ENCODE measurements at places on chromosomes 5 and 9.

DNA sequence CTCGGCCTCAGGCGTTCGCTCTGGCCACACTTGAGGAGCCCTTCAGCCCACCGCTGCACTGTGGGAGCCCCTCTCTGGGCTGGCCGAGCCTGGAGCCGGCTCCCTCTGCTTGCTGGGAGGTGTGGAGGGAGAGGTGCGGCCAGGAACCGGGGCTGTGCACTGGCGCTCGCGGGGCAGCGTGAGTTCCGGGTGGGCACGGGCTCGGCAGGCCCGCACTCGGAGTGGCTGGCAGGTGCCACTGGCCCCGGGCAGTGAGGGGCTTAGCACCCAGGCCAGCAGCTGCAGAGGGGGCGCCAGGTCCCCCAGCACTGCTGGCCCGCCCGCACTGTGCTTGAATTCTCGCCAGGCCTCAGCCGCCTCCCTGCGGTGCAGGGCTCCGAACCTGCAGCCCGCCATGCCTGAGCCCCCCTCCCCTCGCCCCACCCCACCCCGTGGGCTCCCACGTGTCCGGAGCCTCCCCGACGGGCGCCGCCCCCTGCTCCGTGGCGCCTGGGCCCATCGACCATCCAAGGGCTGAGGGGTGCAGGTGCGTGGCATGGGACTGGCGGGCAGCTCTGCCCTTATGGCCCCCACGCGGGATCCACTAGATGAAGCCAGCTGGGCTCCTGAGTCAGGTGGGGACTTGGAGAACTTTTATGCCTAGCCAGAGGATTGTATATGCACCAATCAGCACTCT is 138.2 kb downstream of the PDZD2 start:
- DNase-seq = no peak

DNA sequence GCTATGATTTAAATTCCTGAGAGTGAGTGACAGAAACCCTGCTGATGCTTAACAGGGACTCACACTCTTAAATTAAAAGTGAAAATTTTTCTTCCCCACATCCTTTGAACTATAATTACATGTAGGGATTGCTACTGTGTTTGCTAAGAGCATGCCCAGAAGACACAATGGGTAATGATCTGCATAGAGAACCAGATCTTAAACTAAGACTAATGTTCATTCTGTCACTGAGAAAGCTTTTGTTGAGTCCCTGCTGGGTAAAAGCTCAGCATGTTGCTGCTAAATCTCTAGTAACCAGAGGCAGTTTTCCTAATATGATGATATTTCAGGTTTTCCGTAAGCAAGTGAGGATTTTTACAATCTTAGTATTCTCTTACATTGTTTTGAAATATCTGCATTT is 424.8 kb upstream of the SMC2 start:
- no peak for DNase-seq

GRCh38 chr9:69937360-69937759 is 106.3 kb upstream of the MAMDC2 start:
- DNase-seq = no peak

- DNase-seq = peak; percentile 30
Observed at GRCh38 chr5:37722236-37723161, 117.3 kb downstream of the GDNF start.

DNA sequence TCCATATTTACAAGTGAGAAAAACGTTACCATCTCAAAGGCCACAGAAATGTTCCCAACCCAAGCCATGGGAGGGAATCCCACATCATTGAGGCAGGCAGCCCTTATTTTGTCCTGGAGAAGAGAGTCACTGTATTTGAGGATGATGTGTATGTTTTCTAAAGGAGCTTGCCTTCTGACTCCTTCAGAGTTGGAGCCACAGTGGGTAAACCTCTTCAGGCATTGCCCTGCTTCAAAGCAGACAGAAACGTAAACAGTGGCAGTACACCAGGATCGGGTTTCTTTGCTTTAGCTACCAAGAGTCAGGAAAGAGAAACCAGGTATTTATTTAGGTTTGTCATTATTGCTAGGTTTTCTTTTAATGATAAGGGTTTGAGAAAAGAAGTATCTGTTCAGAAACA is 45.7 kb downstream of the MUSK start:
- DNase-seq = no peak

GRCh38 chr5:79745255-79745654 is 55.6 kb downstream of the CMYA5 start:
- DNase-seq = no peak

DNA sequence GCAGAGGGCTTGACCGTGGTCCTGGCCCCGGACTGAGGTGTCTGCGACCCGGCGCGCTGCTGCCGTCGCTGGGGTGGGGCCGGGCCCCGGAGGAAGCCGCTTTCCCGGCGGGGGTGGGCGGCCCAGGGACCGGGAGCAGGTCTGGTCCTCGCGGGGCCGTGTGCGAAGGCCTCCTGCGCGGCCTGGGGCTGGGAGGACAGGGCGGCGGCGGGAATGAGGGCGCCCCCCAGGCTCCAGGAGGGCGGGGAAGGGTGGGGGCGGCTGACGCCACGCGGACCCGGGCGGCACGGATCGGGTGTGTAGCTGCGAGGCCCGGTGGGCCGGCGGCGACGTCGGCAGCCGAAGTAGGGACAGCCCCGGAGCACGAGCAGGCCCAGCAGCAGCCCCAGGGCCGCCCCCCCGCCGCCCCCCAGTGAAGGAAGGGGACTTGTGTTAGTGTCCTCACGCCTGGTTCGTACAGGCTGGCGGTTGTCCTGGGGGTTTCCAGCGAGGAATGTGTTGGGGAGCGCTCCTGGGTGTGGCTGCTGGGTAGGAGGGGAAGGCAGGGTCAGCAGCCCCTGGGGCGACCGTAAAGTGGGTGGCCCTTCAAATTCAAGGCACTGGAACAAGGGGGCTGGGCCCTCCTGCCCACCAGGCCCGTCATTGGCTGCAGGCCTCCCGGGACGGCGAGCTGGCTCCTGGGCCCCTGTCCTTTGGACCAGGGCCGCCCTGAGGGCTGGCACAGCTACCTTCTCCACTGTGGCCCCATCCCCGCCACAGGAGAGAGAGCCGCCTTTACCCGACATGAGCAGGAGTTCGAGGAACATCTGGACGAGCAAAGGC is 597 bp upstream of the TMEM250 start:
- no peak for DNase-seq

DNA sequence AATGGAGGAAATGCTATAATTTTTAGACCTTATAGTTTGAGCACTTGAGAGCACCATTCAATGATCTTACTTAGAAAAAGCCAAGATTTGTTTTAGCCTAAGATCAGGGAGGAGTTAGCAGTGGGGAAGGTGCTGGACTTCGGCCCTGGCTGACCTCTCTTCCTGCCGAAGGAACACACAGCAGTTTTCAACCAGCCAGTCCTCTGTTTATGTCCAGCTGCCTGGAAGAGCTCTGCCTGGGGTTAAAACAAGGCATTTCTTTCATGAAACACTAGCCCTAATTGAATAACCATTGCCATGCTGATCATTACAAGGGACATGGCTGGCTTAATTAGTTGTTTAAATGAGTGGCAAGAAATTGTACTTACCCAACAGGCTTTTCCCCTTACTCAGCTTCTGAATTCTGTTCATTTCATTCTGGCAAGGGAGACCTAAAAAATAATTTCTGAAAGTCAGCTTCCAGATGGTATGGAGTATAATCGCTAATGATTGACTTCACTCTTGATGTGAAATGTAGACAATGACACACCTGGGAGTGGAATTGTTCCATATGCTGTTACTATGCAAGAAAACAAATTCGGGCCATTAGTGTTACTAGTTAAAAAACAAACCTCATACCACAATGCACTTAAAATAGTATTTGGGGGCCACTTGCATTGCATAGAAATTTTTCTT is 514.2 kb downstream of the SPOCK1 start:
- DNase-seq = no peak

DNA sequence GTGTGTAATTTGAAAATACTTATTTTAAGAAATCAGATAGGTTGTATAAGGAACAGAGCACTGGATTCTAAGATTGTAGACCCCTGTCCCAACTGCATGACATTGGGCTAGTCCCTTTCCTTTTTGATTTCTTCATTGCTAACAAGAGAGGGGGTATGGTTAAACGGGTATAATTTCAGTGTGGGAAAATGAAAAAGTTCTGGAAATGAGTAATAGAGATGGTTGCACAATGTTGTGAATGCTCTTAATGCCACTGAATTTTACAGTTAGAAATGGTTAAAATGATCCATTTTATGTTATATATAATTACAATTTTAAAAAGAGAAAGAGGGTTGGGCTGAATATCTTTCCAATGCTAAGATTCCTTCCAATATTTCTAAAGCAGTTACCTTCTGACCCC is 103.3 kb upstream of the LHFPL2 start:
- no peak for DNase-seq

GRCh38 chr5:166031926-166032325 is 2259.5 kb upstream of the WWC1 start:
- DNase-seq = no peak

GRCh38 chr5:159102311-159102934 is 2.7 kb upstream of the EBF1 start:
- DNase-seq = no peak

- no peak for DNase-seq
Observed at GRCh38 chr9:124696101-124696500, 75.0 kb downstream of the NR6A1 start.

- DNase-seq = no peak
Observed at GRCh38 chr9:127185931-127186781, 63.7 kb upstream of the ANGPTL2 start.

DNA sequence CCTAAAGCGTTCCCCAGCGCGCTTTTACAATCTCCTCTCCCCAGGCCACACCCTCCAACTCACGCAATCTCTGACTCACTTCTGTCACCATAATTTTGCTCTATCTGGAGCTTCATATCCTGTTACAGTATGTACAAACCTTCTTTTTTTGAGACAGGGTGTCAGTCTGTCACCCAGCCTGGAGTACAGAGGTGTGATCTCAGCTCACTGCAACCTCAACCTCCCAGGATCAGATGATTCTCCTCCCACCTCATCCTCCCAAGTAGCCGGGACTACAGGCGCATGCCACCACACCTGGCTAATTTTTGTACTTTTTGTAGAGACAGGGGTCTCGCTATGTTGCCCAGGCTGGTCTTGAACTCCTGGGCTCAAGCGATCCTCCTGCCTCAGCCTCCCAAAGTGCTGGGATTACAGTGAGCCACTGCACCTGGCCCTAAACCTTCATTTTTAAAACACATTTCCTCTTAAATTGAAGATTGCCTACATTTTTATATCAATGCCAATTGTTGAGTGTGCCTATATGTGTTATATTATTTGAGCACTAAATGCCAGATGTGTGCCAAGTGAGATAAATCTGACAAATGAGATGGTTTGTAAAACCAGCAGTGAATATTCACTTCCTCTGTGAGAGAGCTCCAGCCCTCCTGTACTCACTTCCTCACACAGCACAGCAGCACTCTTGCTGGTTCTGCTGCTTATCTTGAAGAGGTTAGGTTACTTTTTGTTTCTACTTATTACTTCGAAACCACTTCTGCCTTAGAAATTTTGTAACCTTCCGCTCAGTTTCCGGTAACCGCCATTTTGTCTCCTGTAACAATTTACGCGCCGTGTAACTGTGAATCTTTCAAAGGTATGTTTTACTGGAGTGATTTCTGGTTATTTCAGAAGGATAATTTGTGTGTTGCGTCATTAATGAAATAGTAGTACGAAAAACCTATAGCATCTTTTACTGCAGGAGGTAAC is 57.9 kb downstream of the DOCK8 start:
- DNase-seq = peak; percentile 84

- no peak for DNase-seq
Observed at GRCh38 chr5:125323613-125324012, 577.2 kb upstream of the ZNF608 start.

DNA sequence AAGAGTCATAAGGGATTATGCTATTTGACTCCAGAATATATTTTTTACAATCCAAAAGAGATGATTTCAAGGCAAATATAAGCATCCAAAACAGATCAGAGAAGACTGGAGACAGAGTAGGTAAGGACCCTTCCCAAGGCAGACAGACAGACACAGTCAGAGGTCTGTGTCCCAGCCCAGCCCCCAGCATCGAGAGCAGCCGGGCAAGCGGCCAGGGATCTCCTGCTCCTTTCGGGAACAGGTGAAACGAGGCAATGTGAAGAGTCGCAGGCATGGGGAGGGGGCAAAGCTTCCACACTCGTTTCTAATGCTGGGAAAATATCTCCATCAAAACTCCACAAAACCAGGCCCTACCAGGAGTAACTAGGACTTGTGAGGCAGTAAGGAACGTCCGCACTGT is 5.8 kb downstream of the PAEP start:
- no peak for DNase-seq

DNA sequence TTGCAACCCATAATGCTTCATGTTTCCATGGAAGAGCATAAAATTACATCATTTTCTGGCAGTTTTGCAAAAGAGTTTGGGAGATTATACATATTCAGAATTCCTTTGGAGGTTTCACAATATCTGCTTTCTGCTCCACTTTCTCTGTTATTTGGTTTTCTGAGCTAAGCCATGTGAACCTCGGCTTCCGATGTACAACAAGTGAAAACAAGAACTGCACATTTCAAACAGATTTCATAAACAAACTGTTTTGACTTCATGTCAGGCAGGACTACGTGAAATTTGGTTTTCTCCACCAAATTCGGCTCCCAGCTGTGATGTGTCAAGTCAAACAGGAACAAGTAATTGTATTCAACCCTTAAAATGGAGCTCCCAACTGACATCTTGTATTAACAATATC is 609.8 kb downstream of the IRX1 start:
- DNase-seq = no peak

GRCh38 chr5:170254056-170254455 is 21.3 kb downstream of the C5orf58 start:
- peak; percentile 75 for DNase-seq

DNA sequence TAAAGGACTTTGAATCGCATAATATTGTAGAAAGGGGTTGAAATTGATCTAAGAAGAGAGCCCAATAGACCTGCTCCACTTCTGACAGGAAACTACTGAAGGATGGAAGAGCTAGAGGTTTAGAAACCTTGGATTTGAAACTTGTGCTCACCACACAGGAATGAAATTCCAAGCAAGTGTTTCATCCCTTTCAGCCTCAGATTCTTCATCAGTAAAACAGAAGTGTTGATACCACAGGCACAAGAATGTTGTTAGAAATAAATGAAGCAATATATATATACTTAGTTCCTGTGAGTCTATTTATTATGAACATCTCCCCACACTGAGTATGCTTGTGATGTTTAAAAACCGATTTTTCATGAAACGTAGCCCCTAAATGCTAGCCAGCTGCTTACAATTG is 43.8 kb downstream of the PRRC1 start:
- no peak for DNase-seq

DNA sequence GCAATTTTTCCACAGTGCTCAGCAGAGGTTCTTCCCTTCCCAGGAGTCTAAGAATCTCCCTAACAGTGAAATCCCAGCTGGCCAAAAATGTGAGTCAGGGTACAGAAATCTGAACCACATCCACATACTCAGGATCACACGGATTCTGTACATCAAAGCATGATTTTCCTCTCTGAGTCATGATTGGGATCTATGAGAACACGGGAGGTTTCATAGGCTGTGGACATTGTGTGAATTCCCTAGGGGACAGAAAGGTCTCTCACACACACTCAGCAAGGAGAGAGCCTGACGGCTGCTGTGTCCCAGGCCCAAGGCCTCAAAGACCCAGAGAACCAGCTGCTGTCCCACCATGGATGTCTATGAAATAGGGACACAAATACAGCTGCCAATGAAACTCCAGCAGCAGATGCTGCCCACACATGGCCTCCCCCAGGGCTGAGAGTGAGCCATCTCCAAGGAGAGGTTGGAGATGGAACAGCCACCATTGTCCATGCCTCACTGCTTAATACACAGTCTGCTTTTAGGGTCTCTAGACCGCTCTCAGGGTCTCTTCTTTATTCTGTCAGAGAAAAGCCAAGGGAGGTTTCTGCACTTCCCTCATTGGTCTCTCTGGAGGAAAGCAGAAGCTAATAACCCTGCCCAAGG is 102.7 kb downstream of the ADAMTS12 start:
- no peak for DNase-seq
